ENCODE measurements at places on chromosomes 12 and 14.

GRCh38 chr12:81263072-81263471 lies 185.2 kb downstream of the ACSS3 start:
- DNase-seq = no peak

- no peak for DNase-seq
Measured at GRCh38 chr14:81315341-81315740, 84.8 kb downstream of the STON2 start.

DNA sequence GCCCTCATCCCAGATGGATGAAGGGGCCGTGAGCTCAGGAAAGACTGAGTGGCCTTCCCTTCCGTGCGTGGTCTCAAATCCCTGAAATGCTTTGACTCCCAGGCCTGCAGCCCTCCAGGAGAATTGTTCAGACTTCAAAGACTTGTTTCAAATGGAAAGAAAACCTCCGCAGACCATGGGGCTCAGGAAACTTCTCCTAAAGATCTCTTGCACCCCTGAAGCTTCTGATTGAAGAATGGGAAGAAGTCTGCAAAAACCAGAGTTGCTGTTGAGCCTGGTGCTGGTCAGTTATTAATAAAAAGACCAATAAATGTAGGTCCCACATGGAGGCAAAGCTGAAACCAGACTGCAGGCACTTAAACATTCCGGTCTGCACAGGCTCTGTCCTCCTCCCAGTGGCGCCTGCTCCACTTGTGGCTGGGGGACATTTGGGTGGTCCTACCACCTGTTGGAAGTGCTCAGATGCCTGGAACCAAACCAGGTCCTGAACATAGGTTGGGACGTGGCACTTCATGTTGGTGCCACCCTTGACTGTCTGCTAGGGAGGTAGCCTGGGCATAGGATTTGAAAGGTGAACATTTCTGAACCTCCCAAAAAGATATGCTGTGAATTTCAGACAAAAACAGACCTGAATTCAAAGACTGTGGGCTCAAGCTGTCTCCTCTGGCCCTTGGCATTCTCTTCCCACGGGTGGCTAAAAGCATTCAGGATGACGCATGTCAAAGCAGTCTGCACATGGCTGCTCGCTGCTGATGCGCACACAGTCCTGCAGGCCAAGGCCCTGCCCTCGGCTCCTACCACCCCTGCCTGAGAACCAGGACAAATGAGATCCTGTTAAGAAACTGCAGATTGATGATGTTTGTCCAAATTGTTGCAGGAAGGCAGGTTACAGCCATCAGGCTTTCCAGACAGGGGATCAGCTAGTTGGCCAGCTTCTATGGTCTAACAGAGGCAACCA lies 36.2 kb upstream of the MEG3 start:
- DNase-seq = no peak

- DNase-seq = no peak
Measured at GRCh38 chr12:27001663-27002062, 12.5 kb downstream of the TM7SF3 start.

- no peak for DNase-seq
Measured at GRCh38 chr14:94572637-94573303, 8.5 kb upstream of the SERPINA5 start.

DNA sequence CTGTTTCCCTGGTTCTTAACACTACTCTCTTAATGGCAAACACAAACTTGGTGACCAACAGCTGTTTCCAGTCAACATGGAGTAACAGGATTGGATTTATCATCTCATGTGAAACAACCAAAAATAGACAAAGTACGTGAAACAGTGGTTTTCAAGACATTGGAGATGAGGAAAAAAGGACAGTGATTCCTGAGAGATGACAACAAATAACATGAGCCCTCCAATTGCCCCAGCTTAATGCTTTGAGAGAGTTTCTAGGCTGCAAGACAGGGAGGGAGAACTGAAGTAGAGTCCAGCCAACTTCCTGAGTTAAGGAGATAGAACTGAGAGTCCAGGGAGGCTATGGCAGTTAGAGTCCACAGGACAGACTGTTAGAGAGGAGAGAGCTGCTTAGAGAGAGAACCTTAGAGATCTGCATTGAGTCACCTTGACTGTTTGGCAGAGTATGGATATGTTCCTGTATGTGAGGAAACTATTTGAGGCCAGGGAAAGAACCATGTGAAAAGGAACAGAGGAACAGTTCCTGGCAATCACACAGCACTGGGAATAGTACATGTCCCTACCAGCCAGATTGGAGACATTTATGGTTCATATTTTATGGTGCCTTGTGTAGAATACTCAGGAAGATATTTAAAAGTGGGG lies 106.4 kb downstream of the PCNX1 start:
- DNase-seq = no peak

DNA sequence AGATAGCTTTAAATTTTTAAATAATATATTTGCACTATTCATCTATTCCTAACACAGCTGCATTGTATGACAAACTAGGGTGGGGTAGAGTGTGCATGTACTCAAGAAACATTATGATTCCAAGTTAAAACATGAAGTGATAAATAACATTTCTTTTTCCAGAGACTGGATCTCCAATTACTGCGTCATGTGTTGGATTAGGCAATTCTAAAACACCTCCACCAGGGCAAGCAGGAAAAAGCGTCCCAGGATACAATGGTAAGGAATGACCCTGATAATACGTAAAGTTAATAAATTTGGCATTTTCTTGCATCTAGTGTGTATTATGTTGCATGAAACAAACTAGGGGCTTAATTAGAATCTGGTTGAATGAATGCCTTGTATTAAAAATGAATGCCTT lies 138.9 kb downstream of the ACSS3 start:
- no peak for DNase-seq

- DNase-seq = no peak
Measured at GRCh38 chr12:72214163-72214562, 58.0 kb upstream of the TRHDE start.

GRCh38 chr12:12562016-12562483 lies 613 bp downstream of the DUSP16 start:
- DNase-seq = peak; percentile 69

GRCh38 chr12:92382383-92382878 lies 236.8 kb upstream of the BTG1 start:
- no peak for DNase-seq

GRCh38 chr14:49977126-49977841 lies 84.4 kb downstream of the ARF6 start:
- peak; percentile 31 for DNase-seq

GRCh38 chr12:128818065-128819022 lies 5.4 kb downstream of the SLC15A4 start:
- DNase-seq = no peak

DNA sequence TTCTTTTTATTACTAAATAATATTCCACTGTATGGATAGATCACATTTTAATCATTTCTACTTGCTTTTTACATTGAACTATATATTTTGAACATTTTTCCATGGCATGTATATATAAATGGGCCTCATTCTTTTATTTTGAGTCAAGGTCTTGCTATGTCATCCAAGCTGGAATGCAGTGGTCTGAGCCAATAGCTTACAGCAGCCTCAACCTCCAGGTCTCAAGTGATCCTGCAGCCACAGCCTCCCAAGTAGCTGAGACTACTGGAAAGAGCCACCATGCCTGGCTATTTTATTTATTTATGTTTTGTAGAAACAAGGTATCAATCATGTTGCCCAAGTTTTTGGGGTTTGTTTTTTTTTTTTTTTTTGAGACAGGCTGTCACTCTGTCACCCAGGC lies 7.6 kb downstream of the FCF1 start:
- DNase-seq = no peak

GRCh38 chr14:68345738-68346137 lies 447.1 kb downstream of the ZFP36L1 start:
- DNase-seq = no peak

- no peak for DNase-seq
Measured at GRCh38 chr14:38404100-38404541, 148.2 kb upstream of the CLEC14A start.

DNA sequence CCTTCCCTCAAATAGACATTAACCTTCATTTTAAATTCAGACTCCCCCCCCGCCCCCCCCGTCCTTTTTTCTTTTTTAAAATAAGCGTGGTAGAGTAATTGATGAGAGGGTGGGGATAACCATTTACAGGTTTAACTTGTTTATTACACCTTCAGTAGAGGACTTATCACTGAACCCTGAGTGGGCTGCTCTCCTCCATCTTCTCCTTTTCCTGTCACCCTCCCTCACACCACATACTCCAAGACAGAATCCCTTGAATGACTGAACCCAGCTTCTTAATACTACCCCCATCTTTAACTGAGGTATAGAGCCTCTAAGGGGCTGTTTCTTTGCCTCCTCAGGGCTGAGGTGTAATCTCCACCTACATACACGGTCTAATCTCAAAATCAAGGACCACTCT lies 3.7 kb upstream of the IKZF4 start:
- DNase-seq = no peak

DNA sequence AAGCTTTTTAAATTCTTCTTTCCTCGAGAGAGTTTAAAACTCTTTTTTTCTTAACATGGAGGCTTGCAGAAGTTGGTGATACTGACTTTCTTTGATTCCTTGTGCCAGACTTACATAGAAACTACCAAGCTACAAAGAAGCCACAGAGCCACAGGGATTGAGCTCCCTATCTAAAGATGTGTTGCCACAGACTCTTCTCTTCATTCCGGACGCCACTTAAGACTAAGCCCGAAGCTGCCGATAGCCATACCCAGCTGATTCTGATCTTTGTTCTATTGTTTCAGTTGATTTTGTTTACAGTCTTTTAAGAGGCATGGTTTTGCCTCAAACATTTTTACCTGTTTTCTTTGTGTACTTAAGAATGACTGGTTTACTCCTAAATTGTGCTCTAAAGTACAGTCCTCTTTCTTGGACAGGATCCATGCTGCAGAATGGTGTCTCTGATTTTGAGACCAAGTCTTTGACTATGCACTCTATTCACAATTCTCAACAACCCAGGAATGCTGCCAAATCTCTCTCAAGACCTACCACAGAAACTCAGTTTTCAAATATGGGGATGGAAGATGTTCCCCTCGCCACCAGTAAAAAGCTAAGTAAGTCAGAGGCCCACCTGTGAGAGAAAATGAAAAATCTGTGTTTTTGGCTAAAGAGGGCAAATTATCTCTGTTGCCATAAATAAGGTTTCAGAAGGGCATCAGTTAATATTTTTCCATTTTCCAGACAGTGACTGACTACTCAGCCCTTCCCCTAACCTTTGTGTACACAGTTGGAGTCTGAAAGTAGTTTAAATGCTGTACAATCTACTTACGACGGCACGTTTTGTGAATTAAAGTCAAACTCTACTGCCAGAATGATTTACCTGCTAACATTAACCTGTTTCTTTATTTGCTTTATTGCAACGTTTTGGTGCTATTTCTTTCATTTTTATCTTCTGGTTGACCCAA lies 42.1 kb upstream of the KCNH3 start:
- DNase-seq = no peak

- DNase-seq = no peak
Measured at GRCh38 chr12:16330560-16330959, 16.9 kb upstream of the MGST1 start.

GRCh38 chr14:91419044-91419397 lies 1.4 kb upstream of the CCDC88C start:
- DNase-seq = no peak

DNA sequence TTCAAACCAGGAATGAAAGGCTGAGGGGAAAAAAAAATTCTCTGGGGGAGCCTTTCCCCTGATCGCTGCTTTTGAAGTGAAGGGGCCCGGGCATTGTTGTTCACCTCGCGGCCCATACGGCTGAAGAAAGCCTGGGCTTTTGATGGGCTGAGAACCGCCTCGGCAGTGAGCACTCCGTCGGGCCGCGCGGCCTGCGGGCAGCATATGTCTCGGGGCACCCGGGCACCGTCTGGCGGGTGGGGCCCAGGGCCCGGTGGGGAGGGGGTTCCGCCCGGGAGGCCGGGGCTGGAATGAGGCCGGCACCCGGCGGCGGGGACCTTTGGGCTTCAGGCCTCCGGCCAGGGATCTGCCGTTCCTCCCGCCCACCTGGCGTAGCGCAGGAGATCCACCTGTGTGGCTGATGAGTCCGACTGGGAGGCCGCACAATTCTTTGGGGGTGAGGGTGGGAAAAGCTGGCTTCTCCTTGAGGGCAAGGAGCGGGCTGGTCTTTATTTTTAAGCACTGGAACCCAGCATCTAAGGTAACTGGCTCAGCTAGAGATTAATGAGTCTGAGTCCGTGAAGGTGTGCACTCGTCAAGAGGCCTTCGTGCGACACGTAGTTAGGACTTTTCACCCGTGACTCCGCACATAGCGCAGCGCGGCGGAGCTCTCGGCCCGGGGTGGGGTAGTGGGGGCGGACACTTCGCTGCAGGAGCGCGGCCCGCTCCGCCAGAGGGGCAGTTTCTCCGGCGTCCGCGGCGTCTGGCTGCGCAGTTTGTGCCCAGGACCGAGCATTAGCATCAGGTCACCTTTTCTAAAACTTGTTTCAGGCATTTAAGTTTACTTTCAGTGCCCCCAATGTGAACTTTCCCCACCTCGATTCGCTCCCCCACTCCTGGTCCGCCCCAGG lies 10.6 kb downstream of the FOXA1 start:
- peak; percentile 22 for DNase-seq

DNA sequence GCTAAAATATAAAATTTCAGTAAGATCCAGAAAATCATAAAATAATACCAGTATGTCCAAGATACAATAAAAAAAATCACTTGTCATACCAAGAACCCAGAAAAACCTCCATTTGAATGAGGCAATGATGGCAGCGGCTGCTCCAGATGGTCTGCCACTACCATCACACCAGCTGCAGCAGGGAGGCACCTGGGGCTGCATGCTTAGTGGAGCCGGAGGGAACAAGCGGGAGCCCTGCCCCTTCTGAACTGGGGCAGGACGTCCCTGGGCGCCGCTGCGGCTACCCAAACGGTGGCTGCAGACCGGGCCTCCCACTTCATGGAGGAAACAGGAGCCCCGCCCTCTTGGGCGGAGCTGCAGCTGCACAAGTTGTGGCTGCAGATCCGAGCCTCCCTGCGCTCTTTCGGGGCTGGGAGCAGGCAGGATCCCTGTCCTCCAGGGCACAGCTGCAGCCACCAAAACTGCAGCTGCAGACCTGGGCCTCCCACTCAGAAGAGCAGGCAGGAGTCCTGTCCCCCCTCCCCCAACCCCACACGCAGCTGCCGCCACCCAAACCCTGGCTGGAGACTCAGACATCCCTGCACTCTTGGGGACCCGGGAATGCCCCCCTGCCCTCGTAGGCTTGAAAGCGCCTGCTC lies 36.1 kb upstream of the OR5AU1 start:
- peak; percentile 76 for DNase-seq

DNA sequence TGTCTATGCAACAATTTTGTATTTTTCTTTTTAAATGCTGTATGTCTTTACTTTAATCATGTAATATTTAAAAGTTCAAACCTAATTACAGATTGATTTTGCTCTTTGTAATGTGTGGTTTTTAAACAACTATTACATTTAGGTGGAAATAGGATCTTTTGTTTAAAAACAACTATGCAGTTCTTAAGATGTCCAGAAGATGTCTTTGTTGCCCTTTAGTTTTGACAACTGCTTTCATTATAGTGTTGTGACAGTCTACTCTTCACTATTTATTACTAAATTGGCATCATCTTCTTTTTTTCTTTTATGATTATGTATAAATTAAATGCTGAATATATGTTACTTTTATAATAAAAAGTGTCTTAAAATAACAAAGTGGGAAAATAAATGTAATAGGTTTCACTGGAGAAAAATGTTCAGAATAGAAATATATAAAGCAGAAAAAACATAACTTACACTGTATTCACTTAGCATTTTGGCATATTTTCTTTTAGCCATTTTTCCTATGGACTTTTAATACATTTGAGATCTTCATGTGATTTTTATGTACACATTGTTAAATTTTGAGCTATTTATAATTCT lies 27.1 kb upstream of the PCNX4 start:
- peak; percentile 30 for DNase-seq
